ENCODE measurements at places on chromosomes 5 and 9. TPM values are rescaled to one million over a fixed set of nuclear protein-coding genes. Genes with fewer than 3 reads are reported as not detected.

The LCN6 gene
- polyA plus RNA-seq: 39.0 TPM

The PDLIM4 gene
- 17.5 TPM for polyA plus RNA-seq

The BTNL9 gene
- polyA plus RNA-seq: 25.3 TPM

The IL13 gene
- polyA plus RNA-seq: not detected

The NSD1 gene
- polyA plus RNA-seq: 8.7 TPM

The CCDC183 gene
- 0.42 TPM for polyA plus RNA-seq

The PCDHGC4 gene
- 0.34 TPM for polyA plus RNA-seq

The IFNA7 gene
- polyA plus RNA-seq: not detected

The OTP gene
- polyA plus RNA-seq: not detected

The IFNA21 gene
- polyA plus RNA-seq: not detected

The OSTF1 gene
- 14.3 TPM for polyA plus RNA-seq

The IFNA6 gene
- polyA plus RNA-seq: not detected
